Esophagus squamous epithelium (tissue), 5 donors: ENCODE measurements at places on chromosomes 5 and 9. TPM values are rescaled to one million over a fixed set of nuclear protein-coding genes. Genes with fewer than 3 reads are reported as not detected.

Gene PDLIM4
- total RNA-seq, result 79.2 TPM

Gene ANKRD31
- total RNA-seq, result 1.1 TPM

- H3K27ac ChIP-seq, result no peak overlapping the region
- H3K27me3 ChIP-seq, result no peaks in the 10 kb centered on the region
- no peaks in the 10 kb centered on the region for H3K36me3 ChIP-seq
- H3K4me3 ChIP-seq, result no peak overlapping the region
- DNase-seq, result no peak
- H3K4me1 ChIP-seq, result peaks cover 4% of the 10 kb centered on the region
Measured at GRCh38 chr9:89655056-89655989, 50.5 kb downstream of the GADD45G start.

DNA sequence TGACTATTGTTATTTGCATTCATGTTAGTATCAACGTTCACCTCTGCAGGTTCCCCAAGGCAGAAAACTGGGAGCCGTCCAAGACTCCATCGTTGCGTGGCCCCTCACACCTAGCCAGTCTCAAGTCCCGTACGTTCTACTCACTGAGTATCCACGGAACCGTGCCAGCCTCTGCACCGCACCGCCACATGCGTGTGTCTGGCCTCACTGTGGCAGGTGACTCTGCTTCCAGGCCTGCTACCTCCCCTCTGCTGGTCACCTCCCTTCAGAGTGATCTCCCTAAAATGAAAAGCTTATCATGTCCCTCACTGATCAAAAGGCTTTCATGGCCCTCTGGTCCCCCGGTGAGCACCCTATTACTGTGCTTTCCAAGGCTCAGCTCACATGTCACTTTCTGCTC is 108.1 kb downstream of the GABBR2 start:
- no peaks in the 10 kb centered on the region for H3K27me3 ChIP-seq
- no peak overlapping the region for H3K4me3 ChIP-seq
- no peak for DNase-seq
- no peaks in the 10 kb centered on the region for H3K36me3 ChIP-seq
